ENCODE measurements at places on chromosomes 5 and 9. TPM values are rescaled to one million over a fixed set of nuclear protein-coding genes. Genes with fewer than 3 reads are reported as not detected.

ZDHHC21 gene
- total RNA-seq, result 12.6 TPM

ZCCHC10 gene
- 14.4 TPM for total RNA-seq

CNTNAP3B gene
- 9.9 TPM for total RNA-seq

MARCHF11 gene
- not detected for total RNA-seq

NDUFB6 gene
- 14.3 TPM for total RNA-seq

NUTM2F gene
- not detected for total RNA-seq

TAF1L gene
- total RNA-seq, result under 0.01 TPM

OSMR gene
- total RNA-seq, result 161 TPM

LCN15 gene
- not detected for total RNA-seq

FOXE1 gene
- 7.9 TPM for total RNA-seq

NUDT2 gene
- 14.0 TPM for total RNA-seq

DOCK2 gene
- 0.14 TPM for total RNA-seq

LSM11 gene
- total RNA-seq, result 3.8 TPM

PLAC8L1 gene
- total RNA-seq, result not detected

CCNO gene
- total RNA-seq, result 1.6 TPM

DNM1 gene
- total RNA-seq, result 2.6 TPM

HTR4 gene
- not detected for total RNA-seq

KCNV2 gene
- total RNA-seq, result not detected

GPR21 gene
- 1.4 TPM for total RNA-seq

FOXD1 gene
- 13.0 TPM for total RNA-seq

CER1 gene
- total RNA-seq, result not detected

BTNL8 gene
- total RNA-seq, result not detected

FAT2 gene
- total RNA-seq, result 33.5 TPM

DPM2 gene
- total RNA-seq, result 16.2 TPM

GADD45G gene
- 0.43 TPM for total RNA-seq

LHFPL2 gene
- 59.8 TPM for total RNA-seq

CXXC5 gene
- 5.1 TPM for total RNA-seq

RASGRF2 gene
- 1.0 TPM for total RNA-seq

CDC25C gene
- total RNA-seq, result 0.34 TPM

LCN12 gene
- not detected for total RNA-seq

OR1J4 gene
- not detected for total RNA-seq

HEMGN gene
- not detected for total RNA-seq

PCDHA10 gene
- 1.6 TPM for total RNA-seq

DELE1 gene
- total RNA-seq, result 15.7 TPM

MYMK gene
- total RNA-seq, result not detected

BASP1 gene
- total RNA-seq, result 218 TPM

IL3 gene
- not detected for total RNA-seq

SH3RF2 gene
- 32.2 TPM for total RNA-seq
